ENCODE measurements at places on chromosomes 5 and 9.

DNA sequence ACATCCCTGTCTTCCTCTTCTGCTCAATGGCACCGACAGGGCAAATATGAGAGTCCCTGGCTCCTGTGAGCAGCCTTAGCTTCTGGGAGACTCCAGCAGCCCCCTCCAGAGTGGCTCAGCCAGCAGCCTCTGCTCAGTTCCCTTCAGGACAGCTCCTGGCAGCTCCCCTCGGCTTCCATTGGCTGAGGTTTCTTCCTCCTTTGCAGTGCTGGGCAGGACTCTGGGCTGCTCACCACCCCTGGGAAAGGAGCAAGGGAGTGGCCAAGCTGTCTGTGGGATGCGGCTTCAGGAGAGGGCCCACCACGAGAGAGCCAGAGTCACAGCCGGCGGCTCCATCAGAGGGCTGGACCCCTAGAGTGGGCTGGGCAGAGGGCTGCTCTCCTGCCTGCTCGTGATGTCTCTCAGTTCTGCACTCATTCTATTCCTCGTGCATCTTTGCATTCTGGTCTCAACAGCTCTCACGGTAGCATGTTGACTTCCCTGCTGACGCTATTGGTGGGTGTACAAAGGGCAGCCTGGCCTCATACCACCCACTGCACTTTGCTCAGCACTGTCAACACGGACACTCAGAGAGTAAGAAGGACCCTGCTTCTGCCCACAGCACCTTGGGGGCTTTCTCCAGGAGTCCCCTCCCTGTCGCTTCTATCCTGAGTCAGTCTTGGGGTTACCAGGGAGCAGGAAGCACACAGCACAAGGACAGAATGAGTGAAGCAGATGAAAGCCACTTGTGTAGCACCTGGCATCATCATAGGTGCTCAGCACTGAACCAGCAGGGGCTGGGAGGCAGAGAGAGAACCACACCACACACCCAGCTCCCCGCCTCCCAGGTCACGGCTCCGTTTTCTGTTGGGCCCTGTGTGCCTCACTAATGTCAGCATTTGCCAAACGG is 80.9 kb upstream of the ALDH1B1 start:
- no peak for DNase-seq

DNA sequence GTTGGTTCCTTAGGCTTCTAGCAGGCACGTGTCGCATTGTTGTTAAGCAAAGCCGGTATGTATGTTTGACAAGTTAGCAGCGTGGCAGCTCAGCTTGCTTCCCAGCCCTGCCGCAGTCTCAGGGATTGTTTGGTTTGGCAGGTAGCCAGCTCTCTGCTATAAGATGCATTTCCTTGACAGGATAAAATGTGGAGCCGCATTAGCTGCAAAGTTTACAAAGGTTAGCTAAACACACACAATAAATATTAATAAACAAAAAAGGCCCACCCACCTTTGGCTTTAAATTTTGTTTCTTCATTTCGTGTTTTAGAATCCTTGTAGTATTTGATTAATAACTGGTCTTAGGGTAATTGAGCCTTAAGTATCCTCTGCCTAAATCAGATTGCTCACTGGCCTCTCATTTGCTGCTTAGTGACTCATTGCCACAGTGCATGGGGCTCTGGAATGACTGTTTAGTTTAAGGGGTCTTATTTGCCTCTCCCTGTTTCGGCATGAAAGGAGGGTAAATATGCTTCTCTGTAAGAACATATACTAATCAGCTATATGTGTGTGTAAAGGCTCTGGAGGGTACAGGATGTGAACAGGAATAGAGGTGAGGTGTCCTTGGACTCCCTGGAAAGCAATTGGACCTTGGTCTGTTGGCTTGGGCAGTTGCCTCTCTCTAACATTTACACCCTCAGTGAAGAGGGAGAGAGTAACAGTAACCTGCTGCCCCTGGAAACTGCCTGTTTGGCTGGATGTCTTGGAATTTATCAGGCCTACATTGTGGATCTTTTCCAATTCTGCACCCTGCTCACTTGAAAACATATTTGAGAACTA is 122.0 kb downstream of the GDNF start:
- DNase-seq: no peak

DNA sequence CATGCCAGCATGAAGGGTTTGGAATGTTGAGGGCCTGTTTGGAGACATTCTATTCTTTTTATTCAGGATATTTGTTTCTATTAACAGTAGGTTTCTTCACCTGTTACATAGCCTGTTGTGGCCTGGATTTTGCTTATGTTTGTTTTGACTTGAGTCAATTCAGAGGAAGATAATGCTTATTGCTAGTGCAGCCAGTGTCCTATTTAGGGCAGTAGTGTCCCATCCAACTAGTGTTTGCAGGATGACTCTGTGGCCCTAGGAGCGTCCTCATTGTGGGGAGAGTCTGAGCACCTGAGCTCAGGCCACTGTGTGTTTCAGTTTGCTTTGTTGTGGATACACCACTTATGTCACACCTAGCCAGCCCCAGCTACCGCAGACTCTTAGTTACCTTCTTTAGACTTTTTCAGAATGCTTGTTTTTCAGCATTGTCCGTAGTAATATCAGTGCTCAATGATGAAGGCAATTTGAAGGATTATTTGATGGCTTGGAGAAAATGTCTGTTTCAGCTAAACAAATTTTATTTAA is 90.3 kb downstream of the ARHGEF28 start:
- DNase-seq: no peak

DNA sequence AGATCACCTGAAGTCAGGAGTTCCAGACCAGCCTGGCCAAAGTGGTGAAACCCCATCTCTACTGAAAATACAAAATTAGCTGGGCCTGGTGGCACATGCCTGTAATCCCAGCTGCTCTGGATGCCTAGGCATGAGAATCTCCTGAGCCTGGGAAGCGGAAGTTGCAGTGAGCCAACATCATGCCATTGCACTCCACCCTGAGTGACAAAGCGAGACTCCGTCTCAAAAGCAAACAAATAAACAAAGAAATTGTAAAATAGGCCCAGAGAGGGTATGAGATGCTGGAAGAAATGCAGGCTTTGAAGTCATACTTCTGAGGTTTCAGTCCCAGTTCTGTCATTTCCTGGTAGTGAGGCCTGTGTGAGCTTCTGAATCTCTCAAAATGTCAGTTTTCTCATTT is 5.3 kb upstream of the ARHGEF37 start:
- no peak for DNase-seq

- DNase-seq: no peak
These were observed 13.6 kb downstream of the LCN10 start for GRCh38 chr9:136729144-136729543.

DNA sequence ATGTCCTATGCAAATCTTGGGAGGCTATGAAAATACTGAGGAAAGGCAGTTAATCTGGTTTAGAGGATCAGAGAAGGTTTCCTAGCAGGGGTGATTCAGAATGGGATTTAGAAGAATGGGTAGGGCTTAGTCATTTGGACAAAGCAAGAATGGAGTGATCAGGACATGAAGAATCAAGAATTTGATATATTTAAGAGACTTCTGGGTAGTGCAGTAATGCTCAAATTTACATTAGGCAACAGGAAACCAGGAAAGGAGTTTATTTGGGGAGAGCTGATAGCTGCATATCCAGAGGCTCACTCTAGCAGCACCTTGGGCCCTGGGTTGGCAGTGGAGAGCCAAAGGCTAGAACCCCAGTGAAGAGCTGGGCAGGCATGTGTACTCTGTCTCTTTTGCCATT is 78.9 kb upstream of the PAPPA start:
- DNase-seq: no peak

GRCh38 chr5:88761269-88761850 is 121.6 kb downstream of the MEF2C start:
- no peak for DNase-seq

DNA sequence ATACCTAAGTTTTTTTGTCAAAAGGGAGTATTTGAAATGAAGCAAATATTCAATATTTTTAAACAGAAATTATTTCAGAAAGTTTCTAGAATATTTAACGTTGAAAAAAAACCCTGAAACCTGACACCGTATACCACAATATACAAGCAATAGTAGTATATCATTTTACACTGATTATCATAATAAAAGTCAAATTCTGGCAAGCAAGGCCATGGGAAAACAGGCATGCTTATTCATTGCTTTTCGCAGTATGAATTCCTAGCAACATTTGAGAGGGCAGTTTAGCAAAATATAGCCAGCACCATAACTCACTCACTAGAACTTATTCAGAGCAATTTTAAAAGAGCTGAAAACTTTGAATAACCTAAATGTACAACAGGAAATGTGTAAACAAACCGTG is 46.1 kb downstream of the ERAP1 start:
- DNase-seq: no peak

DNA sequence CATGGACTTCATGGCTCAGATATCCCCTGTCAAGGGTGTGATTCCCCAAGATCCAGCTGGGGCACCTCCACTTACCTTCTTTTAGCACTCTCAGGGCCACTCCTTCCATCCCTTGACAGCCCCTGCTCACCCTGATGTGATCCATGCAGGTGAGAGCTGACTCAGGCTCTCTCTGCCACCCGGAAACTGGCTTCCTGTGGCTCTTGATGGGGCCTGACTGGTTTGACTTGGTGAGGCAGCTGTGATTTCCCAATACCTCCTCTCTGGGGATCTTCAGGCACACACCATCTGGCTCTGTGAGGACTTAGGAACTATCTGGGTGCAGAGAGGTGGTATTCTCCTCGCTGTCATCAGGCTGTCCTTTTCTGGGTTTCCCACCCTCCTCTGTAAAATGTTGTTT is 7.9 kb upstream of the FAT2 start:
- no peak for DNase-seq

DNA sequence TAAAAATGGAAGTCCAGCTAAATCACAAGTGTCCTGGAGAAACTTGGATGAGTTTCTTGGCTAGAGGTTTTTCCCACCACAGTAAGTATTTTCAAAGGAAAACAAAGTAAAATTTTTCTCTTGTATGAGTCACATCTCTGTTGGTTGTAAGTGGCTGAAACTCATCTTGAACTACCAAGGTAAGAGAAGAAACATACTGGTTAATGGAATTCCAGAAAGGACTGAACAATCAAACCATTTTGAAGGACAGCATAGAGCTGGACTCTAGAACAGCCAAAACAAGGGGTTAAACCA is 102.8 kb upstream of the CDKN2B start:
- DNase-seq: no peak

DNA sequence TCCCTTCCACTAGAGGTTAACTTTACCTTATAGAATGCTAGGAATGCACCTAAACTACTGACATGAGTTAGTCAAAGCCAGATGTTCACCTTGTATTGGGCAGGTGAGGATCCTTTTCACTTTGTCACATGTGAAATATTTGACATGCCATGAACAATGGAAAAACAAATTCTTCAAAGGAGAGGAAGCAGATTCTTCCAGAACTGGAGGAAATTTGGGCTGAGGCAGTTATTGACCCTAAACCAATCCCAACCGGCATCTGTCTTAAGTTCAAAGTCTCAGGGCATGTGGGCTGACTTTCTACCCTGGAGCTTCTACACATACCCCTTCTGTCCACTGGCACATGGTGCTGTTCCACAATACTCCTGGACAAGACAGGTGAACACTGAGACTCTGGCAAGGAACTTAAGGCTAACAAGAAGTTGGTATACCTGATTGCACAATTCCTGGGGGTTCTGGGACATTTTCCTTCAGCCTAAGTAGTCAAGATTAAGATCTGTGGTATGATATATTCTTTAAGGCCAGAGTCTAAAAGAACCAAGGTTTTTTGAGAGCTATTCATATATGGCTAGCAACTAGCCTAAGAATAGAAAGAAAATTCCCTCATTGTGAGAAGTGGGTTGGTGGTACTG is 2.6 kb downstream of the VLDLR start:
- no peak for DNase-seq

- no peak for DNase-seq
These were observed 13.6 kb downstream of the NIPAL4 start for GRCh38 chr5:157473383-157474320.

DNA sequence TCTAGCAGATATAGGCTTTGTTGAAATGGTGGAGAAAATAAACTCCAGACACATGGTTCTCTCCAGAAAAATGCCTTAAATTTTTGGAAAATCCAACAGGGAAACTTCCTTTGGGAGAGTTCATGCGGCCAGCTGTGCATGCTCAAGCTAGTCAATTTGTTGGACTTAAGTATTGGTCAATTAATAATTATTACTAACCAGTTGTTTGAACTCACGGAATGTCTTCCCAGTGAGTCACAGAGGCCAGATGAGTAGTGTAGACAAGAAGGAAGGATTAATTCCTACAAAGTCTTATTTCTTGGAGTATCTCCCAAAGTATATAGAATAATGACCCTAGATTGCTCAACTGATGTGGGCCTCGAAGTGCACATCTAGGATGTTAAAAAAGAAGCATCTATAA is 103.6 kb downstream of the MACIR start:
- DNase-seq: no peak

GRCh38 chr5:65774346-65774745 is 52.3 kb downstream of the NLN start:
- no peak for DNase-seq

- DNase-seq: no peak
These were observed 1078.3 kb downstream of the CDH12 start for GRCh38 chr5:21774801-21775200.

DNA sequence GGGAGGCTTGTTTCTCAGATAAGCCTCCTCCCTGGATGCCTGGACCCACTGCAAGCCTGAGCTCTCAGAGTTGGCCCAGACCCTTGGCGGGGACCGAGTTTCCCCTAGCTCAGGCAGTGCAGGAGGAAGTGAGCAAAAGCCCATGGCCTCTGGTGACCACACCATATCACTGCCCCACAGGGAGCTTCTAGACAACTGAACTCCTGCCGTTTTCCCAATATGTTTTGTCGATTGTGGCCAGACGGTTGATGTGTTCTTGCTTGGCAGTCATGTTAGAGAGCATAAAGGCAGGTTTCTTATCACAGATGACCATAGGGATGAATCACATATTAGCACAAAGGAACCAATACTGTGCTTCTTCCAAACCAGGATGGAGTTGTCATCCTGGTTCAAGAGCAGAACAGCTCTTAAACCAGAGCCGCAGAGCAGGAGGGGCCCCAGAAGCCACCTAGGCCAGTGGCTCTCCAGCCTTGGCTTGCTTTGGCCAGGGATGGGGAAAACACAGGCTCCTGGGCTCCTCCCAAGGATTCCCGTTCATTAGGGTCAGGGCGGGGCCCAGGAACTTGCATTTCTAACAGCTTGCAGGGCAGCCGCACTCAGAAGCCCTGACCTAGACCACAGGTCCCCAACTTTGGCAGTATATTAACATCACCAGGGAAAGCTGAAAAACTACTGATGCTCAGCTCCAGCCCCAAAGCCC is 113.1 kb upstream of the TBC1D2 start:
- DNase-seq: no peak

GRCh38 chr5:8176101-8176693 is 307.2 kb downstream of the MTRR start:
- no peak for DNase-seq

GRCh38 chr9:135857371-135857786 is 50.0 kb downstream of the CAMSAP1 start:
- DNase-seq: no peak

- no peak for DNase-seq
These were observed 3.8 kb downstream of the OR2V2 start for GRCh38 chr5:181151146-181151545.

- no peak for DNase-seq
These were observed 373.9 kb downstream of the CHSY3 start for GRCh38 chr5:130278136-130278535.

- DNase-seq: no peak
These were observed 34.8 kb upstream of the DENND1A start for GRCh38 chr9:123964761-123965160.

- no peak for DNase-seq
These were observed 395.9 kb downstream of the PSAT1 start for GRCh38 chr9:78692871-78693270.

GRCh38 chr5:80069918-80070318 is 34.8 kb downstream of the THBS4 start:
- DNase-seq: no peak

GRCh38 chr5:77514457-77514856 is 22.3 kb upstream of the WDR41 start:
- DNase-seq: no peak

- DNase-seq: no peak
These were observed 811 bp upstream of the LRRTM2 start for GRCh38 chr5:138875946-138876345.
